Endothelial cell of umbilical vein (primary cell): ENCODE measurements at places on chromosomes 7 and 10.

GRCh38 chr10:78335691-78336401 lies 302.2 kb downstream of the RPS24 start:
- peak; percentile 87 for DNase-seq

DNA sequence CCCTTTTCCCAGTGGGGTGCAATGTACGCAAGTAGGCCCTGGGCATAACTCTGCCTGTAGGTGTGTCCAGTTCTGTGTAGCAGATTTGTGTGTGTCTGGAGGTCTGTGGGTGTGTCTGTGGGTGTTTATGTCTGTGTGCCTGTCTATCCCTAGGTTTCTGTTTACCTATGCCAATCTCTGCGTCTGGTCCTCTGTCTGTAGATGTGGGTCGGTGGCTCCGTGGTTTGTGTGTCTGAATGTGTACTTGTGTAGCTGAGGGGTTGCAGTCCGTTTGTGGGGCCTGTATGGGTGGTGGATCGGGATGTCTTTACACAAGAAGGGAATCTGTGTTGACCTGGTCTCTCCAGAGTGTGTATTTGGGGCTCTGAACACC lies 932 bp downstream of the NYAP1 start:
- DNase-seq: no peak

DNA sequence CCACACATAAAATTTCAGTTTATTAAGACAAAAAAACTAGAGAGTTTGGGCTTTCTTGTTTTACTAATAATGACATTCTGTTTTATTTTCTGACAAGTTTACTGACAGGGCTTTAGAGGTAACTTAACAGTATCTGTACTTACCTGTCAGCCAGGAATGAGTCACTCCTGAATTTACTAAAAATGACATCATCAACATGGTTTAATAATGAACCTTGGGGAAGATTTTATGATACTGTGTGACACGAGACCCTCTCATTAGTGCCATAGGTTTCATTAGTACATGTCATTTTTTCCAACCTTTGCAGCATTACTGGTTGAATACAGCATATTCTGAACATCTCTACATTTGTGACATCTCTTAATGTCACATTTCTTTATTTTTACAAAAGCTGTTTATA lies 131.1 kb downstream of the KCND2 start:
- DNase-seq: no peak

GRCh38 chr7:92815412-92815811 lies 21.0 kb downstream of the CDK6 start:
- no peak for DNase-seq

- no peak for DNase-seq
Measured at GRCh38 chr7:27242555-27243339, at the start of gene EVX1. TSS of gene EVX1 (plus strand) at chr7:27242802. CDS start at chr7:27243031, 229 bp downstream.

DNA sequence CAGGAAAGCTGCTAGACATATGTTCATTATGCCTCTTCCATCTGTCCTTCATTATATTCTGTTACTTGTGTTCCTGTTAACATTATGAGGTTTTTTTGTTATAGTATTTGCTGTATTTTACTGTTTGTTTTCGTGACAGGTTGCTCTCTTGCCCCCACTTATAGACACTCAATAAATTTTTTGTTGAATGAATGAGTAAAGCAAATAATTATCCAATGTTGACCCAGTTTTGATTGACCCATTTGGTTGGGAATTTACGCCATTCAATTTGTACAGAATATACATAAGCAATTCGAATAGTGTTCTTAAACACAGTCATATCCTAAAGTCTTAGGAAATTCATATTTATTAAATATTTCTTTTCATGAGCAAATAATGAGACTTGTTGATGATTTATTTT lies 11.8 kb downstream of the CCSER2 start:
- no peak for DNase-seq

DNA sequence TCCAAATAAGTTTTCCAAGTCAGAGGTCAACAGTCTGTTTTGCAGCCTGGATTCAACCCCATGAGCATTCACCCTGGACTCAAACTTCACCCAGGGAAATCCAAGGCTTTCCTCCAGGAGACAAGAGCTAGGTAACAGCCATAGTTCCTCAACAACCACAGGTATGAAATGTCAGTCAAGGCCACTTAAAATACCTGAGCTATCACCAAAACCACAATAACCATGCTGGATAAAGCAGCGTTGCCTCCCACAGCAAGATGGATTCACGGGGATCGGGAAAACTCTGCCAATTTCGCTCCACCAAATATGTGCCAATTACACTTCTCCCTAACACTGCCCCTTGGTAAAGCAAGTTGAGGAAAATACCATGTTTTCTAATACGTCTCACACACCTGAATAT lies 444.1 kb upstream of the KLF6 start:
- no peak for DNase-seq

DNA sequence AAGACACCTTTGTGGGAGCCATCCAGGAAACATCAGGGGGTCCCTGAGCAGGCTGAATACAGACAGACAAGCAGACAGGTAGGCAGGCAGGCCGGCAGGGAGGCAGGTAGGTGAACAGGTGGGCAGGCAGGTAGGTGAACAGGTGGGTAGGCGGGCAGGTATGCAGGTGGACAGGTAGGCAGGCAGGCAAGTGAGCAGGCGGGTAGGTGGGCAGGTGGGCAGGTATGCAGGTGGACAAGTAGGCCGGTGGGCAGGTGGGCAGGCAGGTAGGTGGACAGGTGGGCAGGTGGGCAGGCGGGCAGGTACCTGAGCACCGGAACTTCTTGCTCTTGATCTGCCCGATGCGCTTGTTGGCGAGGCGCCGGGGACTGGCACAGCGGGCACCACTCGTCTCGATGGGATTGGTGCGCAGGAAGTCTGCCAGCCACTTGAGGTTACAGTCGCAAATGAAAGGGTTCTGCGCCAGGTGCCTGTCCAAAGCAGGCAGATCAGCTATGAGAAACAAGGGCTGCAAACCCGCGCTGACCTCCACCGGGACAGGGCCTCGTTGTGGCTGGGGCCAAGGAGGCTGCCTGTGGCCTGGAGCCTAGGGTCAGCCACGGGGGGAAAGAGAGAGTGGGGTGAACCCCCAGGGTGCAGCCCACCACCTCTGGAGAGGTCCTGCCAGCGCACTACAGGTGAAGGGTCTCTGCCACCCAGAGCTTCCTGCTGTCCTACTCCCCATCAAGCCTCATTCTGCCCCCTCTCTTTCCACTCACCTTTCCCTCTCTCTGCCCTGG lies 136.9 kb downstream of the SLIT1 start:
- no peak for DNase-seq

- DNase-seq: no peak
Measured at GRCh38 chr10:131909929-131910328, 9.1 kb downstream of the PPP2R2D start.

DNA sequence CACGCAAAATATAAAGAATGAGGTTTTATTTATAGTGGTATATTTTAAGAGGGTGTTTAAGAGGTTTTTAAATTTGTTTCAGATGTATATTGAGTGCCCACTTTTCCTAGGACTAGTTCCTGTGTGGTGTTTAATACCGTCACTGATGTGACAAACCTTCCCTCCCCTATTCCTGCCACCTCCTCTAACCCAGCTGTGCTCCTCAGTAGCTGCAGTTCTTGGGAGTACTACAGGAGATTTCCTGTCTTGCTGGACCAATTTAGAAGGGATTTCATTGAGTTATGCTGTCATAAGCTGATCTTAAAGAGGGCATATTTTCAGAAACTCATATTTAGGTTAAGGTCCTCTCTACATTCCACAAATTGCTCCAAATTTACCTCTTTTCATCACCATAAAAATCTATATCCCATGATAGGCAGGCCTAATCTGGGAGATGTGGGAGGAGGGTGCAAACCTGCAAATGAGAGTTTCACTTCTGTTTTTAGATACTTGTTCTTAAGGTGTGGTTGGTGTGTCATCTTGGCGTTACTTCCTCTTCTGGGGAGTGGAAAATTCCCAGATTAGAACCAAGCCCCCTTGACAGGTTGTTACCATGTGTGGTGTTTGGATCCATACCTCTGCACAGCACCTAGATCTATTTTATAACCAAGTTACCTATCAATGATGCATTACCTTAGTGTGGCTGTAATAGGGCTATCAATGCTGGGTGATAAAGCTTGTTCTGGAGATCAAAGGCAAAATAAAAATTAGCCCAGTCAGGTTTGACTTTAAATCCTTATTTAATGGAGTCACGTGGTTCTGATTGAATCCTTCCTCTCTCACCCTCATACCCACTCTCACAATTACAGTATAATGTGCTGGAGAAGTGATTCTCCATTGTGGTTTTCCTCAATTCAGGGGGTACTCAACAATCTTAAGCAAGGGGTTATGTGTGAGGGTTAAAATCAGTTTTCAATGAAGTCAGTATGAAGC lies 141.1 kb downstream of the CDK14 start:
- DNase-seq: no peak

DNA sequence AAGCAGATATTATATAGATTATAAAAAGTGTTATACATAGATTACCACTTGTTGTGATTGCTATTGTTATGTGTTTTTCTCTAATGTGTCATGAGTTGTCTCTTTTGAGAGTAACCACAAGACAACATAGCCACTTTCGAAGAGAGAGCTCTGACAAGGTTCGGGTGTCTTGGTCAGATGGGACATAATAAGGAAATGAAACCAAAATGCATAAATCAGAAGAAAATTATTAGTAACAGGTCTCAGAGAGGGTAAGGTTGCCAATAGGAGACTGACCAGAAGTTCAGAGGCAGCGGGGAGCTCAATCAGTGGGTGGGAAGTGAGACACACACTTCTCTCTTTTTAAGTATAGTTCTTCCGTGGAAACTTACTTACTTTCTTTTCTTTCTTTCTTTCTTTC lies 639.2 kb upstream of the POT1 start:
- DNase-seq: no peak

DNA sequence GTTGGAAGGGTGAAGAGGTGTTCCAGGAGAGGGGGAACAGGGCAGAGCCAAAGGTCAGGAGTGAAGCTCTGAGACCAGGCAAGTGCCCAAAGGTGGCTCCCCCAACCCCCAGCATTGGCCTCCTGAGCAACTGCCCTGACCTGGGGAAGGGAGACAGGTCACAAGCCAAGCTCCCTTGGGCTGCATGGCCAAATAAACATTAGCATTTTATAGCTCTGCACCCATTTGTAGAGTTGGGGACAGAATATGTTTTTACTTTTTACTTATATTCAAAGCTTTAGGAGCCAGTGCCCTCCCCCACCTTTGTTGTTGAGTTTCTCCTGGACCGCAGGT lies 4.0 kb downstream of the UNC5B start:
- DNase-seq: no peak

DNA sequence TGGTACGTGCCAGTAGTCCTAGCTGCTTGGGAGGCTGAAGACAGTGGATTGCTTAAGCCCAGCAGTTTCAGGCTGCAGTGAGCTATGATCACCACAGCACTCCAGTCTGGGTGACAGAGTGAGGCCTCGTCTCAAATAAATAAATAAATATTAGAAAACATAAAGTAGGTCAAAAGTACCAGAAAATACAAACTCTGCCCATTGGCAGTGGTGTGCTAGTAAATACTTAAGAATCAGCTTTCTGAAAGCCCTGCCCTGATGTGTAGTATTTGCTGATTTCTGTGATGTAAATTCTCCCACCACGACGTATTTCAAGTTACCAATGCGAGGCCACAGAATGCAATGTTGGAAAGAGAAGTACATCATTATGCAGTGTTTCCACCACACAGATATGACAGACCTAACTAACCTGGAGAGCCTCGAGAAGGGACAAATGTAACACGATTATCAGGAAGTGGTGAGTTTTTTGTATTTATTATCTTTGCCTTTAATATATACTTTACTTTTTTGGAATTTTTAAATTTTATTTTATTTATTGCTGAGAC lies 11.8 kb upstream of the MAP3K8 start:
- no peak for DNase-seq

DNA sequence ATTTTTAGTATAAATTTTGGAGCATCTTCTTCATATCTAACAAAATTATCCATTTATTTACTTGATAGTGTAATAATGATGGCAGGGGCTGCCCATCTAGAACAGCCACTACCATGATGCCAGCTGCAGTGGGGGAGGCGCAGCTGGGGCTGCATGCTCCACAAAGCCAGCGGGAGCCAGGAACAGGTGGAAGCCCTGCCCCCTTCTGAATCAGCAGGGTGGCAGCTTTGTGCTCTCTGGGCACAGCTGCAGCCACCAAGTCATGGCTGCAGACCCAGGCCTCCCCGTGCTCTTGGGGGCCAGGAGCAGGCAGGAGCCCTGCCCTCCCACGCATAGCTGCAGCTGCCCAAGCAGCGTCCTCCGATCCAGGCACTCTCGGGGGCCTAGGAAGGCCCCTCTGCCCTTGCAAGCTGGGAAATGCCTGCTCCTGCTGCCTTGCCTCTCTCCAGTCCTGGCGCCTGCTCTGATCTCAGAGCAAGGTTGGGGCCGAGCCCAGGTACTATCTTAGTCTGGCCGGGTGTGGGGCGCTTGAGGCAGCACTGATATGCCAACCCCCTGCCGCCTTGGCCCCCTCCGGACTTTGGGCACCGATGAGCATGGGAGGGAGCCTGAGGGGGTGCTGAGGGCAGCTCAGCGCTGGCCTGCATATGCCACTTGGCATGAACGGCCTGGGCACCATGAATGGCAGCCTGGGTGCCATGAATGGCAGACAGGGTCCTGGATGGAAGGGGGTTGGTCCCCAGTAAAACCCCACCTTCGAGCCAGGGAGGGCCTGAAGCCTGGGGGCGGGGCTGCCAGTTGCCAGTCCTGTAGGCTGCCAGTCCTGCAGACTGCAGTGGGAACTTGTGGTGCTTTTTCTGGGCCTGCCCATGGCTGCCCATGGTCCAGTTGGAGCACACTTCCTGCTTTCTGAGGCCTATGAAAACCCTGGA lies 1110.8 kb upstream of the POT1 start:
- DNase-seq: no peak

DNA sequence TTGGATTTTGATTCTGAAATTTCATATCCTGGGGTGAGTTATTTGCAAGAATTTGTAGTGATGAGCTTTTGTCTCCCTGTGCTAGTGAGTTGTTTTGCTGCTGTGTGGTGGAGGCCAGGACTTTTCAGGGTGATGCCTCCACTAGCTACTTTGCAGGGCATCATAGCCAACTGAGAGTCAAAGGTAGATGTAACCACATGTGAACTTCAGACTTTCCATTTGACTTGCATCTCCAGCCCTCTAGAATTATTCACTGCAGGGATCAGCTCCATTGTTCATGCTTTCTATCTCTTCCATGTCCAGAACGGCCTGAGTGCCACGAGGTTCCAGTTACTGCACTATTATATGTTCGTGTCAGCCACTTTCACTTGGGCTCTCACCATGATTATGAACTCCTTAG lies 534.3 kb downstream of the GRM8 start:
- no peak for DNase-seq

DNA sequence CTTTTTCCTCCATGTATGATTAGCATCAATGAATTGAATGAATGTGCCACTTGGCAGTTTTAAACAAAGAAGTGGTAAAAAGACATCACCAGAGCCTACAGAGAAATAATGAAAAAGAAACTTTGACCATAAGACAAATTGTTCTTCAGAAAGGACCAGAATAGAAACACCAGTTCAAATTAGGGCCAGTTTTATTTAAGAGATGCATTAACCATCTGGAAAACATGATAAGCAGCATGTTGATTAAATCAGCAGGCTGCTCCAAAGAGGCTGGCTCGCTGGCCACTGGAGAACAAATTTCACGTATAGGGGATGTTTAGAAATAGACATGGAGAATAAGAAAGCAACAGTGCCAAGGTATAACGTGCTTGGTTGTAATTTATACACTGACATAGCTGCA lies 242.3 kb upstream of the AOAH start:
- DNase-seq: no peak
